ENCODE measurements at places on chromosomes 5 and 9.

DNA sequence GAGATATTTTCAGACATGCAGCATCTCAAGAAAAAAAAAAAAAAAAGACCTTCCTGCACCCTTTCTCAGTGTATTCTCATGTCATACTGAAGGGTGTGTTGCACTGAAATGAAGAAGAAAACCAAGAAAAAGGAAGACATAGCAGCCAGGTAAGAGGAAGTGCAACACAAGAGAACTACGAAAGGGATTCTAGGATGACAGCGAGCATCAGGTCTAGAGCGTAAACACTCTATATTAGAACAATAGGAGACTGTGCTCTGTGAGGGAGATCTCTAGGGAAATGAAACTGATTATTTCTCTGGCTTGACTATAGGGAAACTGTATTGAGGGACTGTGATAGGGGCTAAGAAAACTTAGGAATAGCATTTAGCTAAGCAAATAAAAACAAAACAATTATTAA, 30.0 kb downstream of the BTF3 start:
- DNase-seq, result no peak

- no peak for DNase-seq
Measured at GRCh38 chr9:15308511-15308910, 1.5 kb upstream of the TTC39B start.

- DNase-seq, result no peak
Measured at GRCh38 chr9:124813501-124814163, 36.7 kb downstream of the OLFML2A start.

GRCh38 chr5:135391869-135392255, 7.2 kb downstream of the MACROH2A1 start:
- DNase-seq, result no peak

DNA sequence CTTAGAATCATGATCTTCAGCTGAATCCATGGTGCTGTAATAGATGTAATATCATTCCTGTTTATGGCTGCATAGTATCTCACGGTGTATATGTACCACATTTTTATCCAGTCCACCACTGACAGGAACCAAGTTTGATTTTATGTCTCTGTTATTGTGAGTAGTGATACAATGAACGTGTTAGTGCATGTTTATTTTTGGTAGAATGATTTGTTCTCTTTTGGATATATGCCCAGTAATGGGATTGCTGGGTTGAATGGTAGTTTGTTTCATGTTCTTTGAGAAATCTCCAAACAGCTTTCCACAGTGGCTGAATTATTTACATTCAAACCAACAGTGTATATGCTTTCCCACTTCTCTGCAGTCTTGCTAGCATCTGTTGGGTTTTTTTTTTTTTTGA, 175.1 kb upstream of the CDH10 start:
- DNase-seq, result no peak

DNA sequence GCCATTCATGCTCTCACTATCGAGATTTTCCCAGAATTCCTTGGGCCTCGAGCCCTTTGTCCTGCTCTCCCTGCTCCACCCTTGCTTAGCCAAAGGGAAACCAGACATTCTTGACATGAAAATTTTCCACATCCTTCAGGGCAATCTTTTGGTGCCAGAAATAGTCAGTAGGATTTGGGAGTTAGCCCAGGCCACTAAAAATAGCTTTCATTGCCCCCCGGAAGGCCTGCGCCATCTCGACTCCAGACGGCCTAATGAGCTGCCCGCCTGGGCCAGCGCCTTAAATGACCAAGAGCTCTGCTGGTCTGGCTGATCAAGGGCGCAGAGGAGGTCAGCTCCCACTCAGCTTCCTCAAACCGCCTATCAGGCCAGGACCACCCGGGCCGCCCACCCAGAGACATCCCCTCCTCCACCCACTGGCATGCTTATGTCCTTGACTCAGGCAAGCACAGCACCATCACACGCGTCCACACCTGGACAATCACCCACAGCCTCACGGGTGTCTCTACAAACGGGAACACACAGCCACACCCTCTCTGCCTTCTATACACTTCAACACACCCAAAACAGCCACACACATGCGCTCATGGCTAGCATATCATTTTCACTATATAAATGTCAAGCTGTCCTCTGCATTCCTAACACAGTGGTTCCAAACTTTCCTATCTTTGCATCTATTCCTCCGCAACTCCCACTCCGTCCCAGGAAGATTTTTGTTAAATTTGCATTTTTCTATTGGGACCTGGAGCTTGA, 20.9 kb downstream of the DUSP1 start:
- no peak for DNase-seq

DNA sequence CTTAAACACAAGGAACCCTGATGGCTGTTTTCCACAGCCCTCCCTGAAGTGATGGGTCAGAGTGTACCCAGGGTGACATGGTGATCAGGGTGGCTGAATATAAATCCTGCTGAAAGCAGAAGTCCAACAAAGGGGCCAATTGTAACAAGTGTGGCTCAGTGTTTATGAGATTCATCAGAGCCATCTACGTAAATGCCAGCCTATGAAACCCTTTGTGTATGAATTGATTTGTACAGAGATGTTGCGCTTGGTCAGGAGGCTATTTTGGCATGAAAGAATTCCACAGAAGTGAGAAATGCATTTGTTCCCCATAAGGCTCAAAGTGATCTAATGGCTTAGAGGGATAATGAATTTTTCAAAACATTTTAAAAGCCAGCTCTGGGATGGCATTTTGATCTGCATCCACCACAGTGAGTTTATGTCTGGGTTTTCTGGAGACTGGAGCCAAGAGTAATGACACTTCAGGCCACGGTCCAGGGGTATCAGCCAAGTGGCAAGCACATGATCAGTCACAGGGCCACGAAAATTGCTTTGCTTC, 12.4 kb downstream of the PRUNE2 start:
- no peak for DNase-seq

- DNase-seq, result no peak
Measured at GRCh38 chr9:137030006-137030405, 1.9 kb downstream of the FUT7 start.

GRCh38 chr5:71662381-71662780, 56.7 kb upstream of the CARTPT start:
- DNase-seq, result no peak

DNA sequence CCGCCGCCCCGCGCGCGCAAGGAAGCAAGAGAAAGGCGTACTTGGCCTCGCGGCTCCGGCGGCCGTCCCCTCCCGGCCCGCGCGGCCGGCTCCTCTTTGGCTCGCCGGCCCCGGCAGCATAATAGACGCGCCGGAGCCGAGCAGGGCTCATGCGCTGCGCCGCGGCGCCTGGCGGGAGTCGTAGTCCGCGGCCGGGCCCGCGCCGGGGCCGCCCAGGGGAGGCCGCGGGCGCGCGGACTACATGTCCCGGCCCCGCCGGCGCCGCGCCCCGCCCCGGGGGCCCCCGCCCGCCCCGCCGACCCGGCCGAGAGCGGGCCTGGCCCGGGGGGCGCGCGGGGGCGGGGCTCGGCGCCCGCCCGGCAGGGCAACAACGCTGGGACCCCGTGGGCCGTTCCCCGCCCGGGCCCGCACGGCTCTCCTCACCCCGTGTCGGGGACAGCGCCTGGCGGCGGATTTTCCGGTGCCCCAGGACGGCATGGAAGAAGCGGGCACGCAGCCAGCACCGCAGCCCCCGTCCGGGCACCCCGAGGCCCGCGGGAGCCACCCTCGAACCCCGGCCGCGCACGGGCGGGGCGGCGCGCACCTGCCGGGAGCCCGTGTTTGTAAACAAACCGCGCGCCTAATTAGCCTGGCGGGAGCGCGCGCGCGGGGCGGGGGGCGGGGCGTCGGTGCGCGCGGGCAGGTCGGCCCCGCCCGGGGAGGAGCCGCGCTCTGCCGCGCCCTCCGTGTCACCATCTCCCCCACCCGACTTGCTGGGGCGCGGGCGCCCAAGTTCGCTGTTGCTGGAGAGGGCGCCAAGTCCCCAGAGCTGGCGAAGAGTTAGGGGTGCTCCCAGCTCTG, at the start of gene BRD3:
Gene BRD3, minus strand, starts transcription at position 123 of the 840 bp plus-strand sequence. CDS start 14,549 bp downstream, outside the sequence.
- peak; percentile 11 for DNase-seq
